ENCODE measurements at places on chromosomes 13 and 19.

DNA sequence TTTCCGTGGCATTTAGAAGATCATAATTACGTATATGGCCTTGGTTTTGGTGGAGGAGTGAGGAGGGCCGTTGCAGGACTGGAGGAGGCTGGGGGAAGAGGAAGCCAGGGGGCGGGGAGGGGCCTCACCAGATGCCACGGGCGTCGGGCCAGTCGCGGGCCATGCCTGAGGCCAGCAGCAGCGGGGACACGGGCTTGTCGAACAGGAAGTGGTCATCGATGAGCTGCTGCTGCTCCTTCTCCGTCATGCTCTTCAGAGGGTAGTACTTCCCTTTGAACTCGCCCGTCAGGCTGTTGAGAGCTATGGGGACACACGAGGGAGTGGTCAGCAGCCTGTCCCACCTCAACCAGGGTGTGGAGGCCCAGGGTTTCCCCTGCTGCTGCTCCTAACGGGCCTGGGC, 11.1 kb downstream of the CKM start:
- DNase-seq = no peak

DNA sequence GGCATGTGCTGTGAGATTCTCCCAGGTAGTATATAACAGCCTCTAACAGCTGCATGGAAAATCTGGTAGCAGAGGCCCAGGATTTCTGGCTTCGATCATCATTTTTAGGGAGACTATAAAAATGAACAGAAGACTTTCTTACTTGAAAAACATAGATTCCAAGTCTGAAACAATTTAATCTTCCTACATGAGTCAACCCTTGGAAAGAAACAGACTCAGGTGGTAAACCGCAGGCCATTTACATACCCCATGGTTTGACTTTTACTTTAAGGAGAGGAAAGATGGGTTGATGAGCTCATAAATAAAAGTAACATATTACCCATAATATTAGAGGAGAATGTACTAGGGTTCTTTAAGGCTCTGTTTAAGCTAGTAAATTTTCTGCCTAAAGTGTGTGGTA, 121.6 kb downstream of the CYSLTR2 start:
- DNase-seq = no peak

DNA sequence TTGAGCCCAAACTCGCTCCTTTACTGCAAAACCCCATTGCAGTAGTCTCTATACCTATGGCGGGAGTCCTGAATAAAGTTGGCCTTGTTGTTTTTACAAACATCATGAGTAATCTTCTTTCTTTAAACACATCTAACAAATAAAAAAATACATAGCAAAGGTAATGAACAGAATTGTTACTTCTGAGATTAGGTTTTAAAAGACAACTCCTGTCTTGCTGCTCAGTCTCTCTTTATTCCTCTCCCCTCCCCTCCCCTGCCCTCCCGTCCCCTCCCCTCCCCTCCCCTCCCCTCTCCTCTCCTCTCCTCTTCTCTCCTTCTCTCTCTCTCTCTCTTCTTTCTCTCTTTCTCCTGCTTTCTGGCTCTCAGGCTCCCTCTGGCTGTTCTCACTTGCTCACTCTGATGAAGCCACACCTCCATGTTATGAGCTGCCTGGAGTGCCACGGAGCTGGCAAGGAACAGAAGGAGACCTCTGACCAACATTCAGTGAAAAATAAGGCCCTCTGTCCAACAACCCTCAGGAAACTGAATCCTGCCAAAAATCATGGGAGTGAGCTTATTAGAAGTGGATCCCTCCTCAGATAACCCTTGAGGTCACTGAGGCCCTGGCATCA, 300.7 kb upstream of the MIR17HG start:
- DNase-seq = no peak

GRCh38 chr19:31529121-31529520, 179.9 kb upstream of the TSHZ3 start:
- DNase-seq = no peak

DNA sequence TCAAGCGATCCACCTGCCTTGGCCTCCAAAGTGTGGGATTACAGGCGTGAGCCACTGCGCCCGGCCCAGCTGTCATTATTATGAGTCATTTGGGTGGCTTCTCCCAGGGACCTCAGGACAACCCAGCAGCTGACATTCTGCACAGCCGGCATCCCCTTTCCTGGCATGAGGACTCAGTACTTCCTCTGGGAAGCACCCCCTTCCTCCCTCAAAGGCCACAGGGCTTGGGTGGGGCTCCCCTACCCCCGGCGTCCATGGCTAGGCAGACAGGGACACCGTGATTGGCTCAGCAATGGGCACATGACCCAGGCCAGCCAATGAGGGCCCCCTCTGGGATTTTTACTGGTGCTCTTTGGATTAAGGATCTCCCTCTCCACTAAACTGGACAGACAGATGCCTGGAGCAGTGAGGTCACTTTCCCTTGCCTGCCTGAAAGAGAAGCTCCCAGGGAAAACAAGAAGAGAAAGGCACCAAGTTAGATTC, 6.0 kb downstream of the KANK2 start:
- DNase-seq = no peak

All from upper lobe of right lung (tissue), 1 donor.